ENCODE measurements at places on chromosomes 16 and 17. TPM values are rescaled to one million over a fixed set of nuclear protein-coding genes. Genes with fewer than 3 reads are reported as not detected.

Gene PRSS8
- not detected for total RNA-seq

Gene CEP295NL
- total RNA-seq, result 1.4 TPM

Gene ATP2A1
- total RNA-seq, result 0.16 TPM

Gene ZG16
- total RNA-seq, result not detected

DNA sequence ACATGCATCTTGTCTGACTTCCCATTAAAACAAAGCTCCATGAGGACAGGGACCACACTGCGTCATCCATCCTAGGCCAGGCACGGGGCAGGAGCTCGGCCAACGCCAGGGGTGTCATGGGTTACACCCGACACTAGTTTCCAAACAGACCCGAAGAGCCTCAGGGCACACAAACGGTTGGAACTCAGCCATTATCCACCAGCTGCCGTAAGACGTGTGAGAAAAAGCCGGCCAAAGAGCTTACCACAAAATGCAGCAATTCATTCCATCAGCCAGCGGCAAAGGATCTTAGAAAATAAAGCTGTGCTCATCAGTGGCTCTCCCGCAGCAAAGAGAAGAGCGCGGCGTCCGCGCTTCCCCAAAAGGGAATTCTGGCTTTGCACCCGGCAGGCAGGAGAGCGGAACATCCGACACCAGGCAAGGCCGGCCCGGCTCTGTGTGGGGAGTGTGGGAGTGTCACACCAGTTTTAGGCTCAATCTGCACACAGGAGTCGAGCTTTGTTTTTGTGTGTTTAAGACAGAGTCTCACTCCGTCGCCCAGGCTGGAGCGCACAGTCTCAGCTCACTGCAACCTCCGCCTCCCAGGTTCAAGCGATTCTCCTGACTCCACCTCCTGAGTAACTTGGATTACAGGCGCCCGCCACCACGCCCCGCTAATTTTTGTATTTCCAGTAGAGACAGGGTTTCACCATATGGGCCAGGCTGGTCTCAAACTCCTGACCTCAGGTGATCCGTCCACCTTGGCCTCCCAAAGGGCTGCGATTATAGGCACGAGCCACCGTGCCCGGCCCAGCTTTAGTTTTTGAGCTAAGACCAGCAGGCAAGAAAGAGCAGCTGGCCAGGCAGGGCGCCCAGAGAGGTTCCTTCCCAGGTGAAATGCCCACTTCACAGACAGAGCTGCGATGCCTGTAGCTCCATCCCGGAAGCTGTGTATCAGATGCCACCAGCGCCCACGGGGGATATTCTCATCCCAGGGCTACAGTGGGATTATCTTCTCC is 1.5 kb downstream of the SLC38A8 start:
- DNase-seq, result no peak

DNA sequence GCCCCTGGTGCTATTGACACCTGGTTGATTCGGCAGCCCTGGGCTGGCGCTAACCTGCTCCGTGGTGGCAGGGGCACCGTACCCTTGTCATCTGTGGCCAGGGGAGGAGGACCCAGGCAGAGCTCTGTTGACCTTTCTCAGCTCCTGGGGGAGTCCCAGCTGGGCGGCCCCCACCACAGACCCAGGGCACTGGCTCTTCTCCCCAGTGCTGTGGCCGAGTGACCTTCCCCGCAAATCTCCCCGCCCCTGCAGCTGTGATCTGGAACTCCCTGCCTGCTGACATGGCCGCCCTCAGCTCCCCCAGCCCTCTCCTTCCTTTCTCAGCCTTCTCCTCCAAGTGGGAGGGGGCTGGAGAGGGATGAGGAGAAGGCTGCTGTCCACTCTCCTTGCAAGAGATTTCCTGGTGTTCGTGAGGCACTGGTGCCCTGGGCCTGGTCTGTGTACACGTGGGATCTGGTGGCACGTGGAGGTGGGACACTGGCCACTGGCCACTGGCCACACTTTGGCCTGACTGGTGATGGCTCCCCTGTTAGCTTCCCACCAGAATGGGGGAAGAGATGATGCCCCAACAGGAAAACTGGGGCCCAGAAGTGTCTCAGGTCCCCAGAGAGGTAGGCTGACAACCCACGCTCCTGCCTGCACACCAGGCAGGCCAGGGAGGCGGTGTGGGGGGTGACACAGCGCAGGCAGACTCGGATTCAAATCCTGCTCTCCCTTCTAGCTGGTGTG is 8.2 kb downstream of the FMNL1 start:
- DNase-seq, result no peak

DNA sequence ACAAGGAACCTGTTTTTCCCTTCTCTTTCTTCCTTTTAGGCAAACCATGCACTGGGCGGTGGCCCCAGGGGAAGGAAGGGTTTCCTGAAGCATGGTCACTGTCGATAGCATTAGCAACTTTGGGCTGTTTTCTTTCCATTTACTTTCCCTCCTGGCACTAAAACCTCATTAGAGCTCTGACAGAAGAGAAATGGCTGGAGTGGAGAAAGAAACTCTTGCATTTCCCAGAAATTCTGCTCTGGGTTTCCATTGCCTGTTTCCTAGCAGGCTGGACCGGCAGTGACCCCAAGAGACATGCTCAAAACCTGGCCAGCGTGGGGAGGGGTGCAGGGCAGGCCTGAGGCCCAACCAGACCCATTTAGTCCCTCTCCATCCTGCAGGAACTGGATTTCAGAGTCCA is 230.7 kb upstream of the CCL2 start:
- no peak for DNase-seq

DNA sequence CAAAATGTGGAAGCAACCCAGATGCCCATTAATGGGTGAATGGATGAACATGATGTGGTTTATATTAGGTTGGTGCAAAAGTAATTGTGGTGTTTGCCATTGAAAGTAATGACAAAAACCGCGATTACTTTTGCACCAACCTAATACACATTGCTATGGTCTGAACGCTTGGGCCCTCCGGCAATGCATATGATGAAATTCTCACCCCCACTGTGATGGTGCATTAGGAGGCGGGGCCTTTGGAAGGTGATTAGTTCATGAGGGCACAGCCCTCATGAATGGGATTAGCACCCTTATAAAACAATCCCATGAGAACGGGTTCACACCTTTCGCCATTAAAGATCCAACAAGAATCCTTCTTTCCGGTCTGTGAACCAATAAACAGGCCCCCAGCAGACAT is 25.3 kb upstream of the PRM1 start:
- no peak for DNase-seq

- no peak for DNase-seq
Observed at GRCh38 chr16:88696441-88696840, 9.8 kb downstream of the RNF166 start.

GRCh38 chr17:7046127-7046724 is 2.3 kb upstream of the SLC16A11 start:
- DNase-seq, result peak; percentile 38

GRCh38 chr17:74814453-74814852 is 38.3 kb upstream of the NAT9 start:
- DNase-seq, result no peak

DNA sequence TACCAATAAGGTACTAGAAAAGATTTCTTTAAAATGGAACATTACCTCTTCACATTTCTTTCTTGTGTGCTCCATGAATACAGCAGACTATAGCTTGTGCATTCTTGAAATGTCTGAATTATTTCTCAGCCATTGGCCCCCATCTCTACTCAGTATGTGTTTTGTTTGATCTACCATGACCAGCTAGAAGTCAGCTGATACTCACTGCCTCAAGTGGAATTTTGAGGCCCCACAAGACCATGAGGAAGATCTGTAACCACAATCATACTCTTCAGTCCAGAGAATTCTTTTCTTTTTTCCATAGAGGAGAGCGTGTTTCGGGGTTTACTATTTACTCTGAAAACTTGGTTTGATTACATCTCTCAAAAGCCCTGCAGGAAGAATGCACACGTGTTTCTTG is 319.1 kb downstream of the TOX3 start:
- no peak for DNase-seq

GRCh38 chr17:7951143-7951792 is 19.3 kb downstream of the CNTROB start:
- no peak for DNase-seq

GRCh38 chr16:50836121-50836621 is 94.3 kb downstream of the CYLD start:
- no peak for DNase-seq

DNA sequence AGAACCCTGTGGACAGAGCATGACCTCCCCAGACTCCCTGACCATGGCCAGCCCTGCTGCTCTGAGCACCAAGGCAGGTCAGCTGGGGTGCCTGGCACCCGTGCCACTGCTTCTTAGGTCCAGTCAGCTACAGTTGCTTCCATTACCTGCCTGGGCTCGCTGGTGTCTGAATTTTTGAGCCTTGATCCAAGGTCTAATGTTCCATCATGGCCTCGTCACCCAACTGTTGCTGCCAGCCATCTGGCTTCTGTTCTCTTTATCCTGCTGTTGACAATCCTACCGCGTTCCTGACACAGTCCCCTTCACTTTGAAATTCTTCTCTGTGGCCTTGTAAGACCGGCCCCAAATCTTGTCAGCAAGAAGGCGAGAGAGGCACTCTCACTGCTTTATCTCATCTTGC is 16.7 kb downstream of the GLYR1 start:
- DNase-seq, result no peak

DNA sequence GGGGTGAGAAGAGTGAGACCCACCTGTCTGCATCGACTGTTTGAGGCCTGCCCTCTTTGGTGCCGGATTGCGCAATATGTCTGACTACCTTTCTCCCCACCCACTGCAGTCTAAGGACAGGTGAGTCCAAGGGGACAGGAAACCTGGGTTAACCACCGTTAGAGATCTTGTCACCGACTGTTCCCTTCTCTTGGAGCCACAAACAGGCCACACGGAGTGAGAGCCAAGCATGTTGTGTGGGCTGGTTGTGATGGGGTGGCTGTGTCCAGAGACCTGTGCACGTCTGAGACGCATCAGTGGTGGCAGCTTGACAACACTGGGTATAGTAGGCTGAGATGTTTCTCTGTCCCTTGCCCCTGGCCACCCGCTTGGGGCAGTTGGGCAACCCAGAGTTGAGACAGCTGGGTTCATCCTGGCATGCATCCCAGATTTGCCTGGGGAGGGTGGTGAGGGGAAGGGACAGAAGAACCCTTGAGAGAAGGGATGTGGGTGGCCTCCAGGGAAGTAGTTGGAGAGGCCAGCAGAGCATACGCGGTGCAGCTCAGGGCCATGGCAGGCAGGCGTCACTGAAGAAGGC is 21.4 kb downstream of the MPRIP start:
- peak; percentile 77 for DNase-seq

DNA sequence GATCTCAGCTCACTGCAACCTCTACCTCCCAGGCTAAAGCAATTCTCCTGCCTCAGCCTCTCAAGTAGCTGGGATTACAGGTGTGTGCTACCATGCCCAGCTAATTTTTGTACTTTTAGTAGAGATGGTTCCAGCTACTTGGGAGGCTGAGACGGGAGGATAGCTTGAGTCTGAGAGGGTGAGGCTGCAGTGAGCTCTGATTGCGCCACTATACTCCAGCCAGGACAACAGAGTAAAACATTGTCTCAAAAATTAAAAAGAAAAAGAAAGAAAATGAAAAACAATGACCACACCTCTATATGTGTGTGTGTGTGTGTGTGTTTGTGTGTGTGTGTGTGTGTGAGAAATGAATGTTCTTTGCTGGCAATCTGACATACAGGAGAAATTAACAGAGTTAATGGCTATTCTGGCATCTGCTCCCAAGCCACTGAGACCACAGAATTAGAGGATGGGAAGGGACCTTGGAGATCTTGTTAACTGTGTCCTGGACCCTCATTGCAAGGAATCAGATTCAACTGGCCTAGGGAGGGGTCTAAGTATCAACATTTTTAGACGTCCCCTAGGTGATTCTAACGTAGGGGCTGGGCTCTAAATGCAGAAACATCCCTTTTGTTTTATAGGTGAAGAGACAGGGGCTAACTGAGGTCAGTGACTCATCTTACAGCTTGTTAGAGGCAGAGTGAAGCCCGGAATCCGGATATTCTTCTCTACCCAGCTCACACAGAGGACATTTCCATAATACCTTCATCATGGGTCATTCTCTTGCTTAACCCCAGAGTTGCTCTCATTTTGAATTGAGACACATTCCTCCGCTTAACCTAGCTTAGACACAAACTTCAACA is 16.4 kb upstream of the MARCHF10 start:
- DNase-seq, result no peak
